ENCODE measurements at places on chromosomes 4 and X.

- no peak for DNase-seq
Measured at GRCh38 chrX:129534816-129535578, 5.1 kb upstream of the OCRL start.

GRCh38 chr4:15992167-15992485 is 29.2 kb upstream of the FGFBP2 start:
- no peak for DNase-seq

DNA sequence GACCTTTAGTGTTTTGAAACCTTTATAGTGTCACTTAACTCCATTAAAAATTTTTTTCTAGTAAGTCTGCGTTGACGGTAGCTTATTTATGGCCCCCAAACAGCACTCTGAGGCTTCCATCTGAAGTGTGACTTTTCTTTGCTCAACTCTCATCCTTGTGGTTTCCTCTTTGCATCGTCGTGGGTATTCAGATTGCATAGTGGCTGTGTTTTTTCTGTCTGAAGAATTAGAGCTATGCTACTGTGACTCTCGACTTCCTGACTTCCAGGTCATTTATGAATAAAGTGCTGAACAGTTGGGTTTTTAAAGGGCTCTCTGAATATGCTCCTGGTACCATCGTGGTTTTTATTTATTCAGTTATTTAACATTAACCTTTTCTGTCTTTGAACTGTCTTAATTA is 44.9 kb downstream of the JADE1 start:
- no peak for DNase-seq

- DNase-seq, result no peak
Measured at GRCh38 chr4:76105652-76106051, 31.1 kb downstream of the ART3 start.
